NCI-H1092 (cell line): ENCODE measurements at places on chromosomes 3 and 15.

DNA sequence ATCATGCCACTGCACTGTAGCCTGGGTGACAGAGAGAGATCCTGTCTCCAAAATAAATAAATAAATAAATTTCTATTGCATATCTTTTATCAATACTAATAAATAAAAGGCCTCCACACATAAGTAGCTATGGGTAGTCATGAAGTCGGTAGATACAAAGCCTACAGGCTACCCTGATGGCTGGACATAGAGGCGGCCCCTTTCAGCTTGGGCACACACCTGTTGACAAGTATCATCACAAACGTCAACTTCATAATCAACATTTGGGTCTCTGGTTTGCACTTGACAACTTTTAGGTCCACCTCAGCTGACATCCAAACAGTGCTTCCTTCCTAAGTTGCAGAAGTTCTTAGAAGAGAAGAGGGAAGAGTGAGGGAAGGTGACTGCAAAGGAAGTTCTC is 53.4 kb downstream of the ITGA11 start:
- no peak for DNase-seq

DNA sequence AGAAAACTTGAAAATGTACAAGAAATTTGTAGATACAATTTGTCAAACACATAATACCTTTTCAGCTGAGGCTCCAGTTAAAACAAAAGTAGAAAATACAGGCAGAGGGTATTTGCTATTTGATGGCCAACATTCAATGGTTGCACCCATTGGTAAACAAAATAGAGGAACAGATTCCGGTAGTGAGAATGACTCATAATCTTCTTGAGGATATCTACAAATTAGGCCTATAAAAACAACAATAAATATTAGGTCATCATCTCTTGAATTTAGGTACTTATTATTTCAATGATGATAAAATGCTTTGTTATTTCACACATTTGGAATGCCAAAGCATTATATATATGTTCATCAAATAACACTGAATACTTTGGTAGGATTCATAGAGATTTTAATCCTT is 53.4 kb downstream of the DENND4A start:
- no peak for DNase-seq

- no peak for DNase-seq
Measured at GRCh38 chr3:9204253-9204992, 45.0 kb downstream of the SRGAP3 start.

GRCh38 chr3:192408647-192409200 is 318.6 kb downstream of the FGF12 start:
- peak; percentile 43 for DNase-seq

GRCh38 chr3:123587401-123587800 is 2.5 kb upstream of the HACD2 start:
- DNase-seq, result no peak

GRCh38 chr3:140499114-140499757 is 178.6 kb upstream of the TRIM42 start:
- DNase-seq, result no peak

- no peak for DNase-seq
Measured at GRCh38 chr3:8869613-8870012, 93.7 kb downstream of the RAD18 start.
